Daoy (cell line): ENCODE measurements at places on chromosomes 5 and 9. TPM values are rescaled to one million over a fixed set of nuclear protein-coding genes. Genes with fewer than 3 reads are reported as not detected.

Gene DDX4
- not detected in 2 replicates for total RNA-seq

Gene TAS2R1
- total RNA-seq, result not detected in 2 replicates

Gene HBEGF
- total RNA-seq, result 68.9 and 81.9 TPM in 2 replicates

- no peak for DNase-seq
Observed at GRCh38 chr5:41191249-41191648, 22.1 kb downstream of the C6 start.

DNA sequence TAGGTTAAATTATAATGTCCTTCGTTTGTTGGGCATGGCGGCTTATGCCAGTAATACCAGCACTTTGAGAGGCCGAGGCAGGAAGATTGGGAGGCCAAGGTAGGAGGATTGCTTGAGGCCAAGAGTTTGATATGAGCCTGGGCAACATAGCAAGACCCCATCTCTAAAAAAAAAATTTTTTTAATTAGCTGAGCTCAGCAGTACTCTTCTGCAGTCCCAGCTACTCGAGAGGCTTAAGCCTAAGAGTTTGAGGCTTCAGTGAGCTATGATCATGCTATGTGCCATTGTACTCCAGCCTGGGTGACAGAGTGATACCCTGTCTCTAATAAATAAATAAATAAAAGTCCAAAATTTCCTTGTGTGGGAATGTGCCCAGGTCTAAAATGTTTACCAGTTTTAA is 9.1 kb upstream of the MSANTD3 start:
- no peak for DNase-seq

DNA sequence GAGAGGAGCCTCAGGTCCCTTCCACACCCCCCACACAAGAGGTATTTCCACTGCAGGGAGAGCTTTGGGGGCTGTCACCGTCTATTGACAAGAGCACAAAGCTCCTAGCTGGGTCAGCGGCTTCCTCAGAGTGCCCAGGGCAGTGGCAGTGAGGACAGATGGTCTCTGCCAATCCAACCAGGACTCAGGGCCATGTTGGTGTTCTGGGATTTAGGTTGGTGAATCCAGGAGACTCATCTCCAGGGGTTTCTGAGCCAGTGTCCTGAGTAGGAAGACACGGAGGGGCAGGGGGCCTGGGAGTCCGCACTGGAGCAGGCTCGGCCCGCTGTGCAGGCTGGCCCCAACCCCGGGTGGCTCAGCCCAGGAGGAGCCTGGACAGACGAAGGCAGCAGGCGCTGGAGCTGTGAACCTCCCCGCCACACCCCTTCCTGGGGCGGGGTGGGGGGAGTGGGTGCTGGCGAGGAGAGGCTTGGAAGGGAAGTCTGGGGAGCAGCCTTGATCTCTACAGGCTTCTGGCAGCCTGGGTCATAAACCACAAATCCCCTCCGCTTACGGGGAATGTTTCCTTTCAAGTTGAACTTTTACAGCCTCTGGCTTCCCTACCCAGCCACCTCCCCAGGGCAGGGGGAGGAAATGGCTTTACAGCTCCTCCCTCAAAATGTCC is 19.6 kb downstream of the CRB2 start:
- DNase-seq, result peak; percentile 75

DNA sequence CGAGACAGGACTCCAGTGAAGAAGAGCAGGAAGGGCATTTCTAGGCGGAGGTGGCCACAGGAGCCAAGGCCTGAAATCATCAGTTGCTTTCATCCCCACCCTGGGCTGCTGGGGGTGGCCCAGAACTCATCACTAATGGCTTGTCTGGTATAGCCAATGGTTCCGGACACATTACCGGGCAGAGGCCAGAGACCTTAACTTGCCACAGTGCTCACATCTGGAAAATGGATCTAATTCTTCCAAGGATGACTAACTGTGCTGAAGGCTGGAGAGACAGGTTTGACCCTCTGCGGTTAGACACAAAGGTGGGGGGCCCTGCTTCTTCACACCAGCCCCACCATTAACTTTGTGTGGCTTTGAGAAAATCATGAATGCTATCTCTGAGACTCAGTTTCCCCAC is 6.2 kb upstream of the COL27A1 start:
- no peak for DNase-seq

GRCh38 chr9:13934416-13934815 is 379.5 kb downstream of the NFIB start:
- DNase-seq, result no peak

DNA sequence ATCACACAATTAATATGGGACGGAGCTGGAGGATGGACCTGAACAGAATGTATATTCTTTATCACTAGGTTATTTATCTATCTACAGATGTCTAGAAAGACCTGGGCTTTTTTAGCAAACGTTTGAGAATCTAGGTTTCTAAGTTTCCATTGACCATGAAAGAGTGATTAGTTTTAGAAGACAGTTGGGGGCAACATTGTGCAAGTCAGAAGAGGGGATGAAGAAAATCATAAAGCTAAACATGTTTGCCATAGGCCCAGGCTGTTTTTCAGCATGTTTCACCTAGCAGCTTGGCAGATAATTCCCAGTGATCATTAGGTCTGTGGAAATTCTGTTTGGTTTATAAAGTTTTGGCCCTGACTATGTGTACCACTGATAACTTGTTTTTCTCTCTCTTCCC is 44.1 kb upstream of the CDKN2B start:
- DNase-seq, result no peak

- DNase-seq, result no peak
Observed at GRCh38 chr5:68444833-68445232, 229.3 kb downstream of the PIK3R1 start.

Gene SOHLH1
- total RNA-seq, result 0.18 TPM in 1 of 2 replicates, not detected in the other

Gene SNX18
- total RNA-seq, result 10.8 and 14.1 TPM in 2 replicates

Gene PCDHA1
- total RNA-seq, result 0.42 and 1.2 TPM in 2 replicates

DNA sequence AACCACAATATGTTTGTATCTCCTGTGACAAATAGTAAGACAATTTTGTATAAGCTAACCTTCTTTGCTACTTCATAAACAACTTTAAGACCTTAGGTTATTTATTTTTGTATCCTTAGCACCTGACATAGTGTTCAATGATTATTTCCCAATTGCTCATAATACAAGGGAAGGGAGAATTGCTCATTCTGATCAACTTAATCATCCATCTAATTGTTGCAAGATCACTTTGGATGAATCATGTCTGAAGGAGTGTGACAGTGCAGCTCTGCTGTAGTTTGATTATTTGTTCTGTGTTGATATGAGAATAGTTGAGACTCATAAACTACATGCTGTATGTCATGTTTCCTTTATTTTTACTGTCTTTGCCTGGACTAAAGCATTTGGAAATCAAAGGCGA is 721.3 kb upstream of the SEMA6A start:
- DNase-seq, result no peak

GRCh38 chr9:35967042-35967441 is 9.1 kb upstream of the OR2S2 start:
- no peak for DNase-seq

DNA sequence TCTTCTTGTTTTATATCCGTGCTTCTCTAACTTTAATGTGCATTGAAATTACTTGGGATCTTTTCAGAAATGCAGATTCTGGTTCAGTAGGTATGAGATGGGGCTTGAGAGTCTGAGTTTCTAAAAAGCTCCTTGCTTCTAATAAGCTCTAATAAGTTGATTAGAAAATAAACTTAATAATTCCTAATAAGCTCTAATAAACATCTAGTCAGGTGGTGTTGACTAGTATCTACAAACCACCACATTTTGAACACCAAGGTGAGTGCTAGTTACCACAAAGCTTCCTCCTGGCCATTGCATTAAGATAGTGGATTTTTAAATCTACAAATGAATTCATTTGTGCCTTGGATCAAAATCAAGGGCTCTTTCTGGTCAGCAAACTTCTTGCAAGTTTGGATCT is 5.3 kb downstream of the TMOD1 start:
- DNase-seq, result no peak

DNA sequence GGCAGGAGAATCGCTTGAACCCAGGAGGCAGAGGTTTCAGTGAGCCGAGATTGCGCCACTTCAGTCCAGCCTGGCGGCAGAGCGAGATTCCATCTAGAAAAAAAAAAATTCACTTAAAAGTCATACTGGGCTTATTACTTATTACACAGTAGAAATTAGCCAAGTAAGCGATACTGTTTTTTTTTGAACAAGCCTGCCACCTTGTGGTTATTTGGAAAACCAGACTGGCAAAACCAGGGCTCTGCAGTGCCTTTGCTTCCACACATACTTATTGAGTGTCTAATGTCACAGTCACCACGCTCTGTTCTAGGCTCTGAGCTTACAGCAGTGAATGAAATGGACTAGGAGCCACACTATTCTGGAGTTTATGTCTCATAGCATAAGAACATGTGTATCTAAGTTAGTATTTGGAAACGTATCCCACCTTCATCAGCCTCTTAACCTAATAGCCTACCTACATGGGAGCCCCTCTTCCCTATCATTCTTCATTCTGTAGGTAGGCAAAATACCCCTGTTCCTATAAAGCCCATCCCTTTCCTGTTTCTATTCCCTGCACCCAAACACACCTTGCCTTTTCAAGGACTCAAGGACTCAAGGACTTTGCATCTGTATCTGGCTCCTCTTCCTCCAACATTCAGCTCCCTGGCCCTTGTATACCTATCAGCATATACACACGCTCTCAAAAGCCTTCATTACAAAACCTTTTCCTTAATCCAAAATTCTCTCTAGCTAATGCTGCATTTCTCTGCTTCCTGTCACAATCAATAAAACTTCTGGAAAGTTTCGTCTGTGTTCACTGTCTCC is 13.9 kb upstream of the BASP1 start:
- DNase-seq, result peak; percentile 54
